ENCODE measurements at places on chromosomes 1 and 21.

DNA sequence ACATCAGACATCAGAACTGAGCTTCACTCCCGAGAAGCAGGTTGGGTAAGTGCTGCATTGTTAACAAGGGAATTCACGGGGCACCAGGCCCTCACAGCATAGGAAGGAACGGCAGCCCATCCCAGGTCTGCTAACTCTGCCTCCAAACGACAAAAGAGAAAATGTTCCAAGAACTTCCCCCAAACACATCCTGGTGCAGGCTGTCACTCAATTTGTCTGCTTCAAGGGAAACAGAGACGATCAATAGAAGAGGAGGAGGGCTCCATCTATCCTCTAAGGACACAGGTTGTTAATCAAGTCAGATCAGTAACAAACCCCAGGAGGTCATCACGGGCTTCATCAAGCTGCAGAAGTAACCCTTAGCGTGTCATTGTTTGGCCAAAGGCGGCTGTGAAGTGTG, 3.5 kb upstream of the TSPEAR start:
- no peak for DNase-seq

- peak; percentile 7 for DNase-seq
These were observed 167.5 kb downstream of the ZNF281 start for GRCh38 chr1:200242110-200243041.

GRCh38 chr21:46509741-46510502, 51.2 kb downstream of the DIP2A start:
- DNase-seq: peak; percentile 50

GRCh38 chr21:41801321-41802197, 34.7 kb upstream of the RIPK4 start:
- DNase-seq: no peak

DNA sequence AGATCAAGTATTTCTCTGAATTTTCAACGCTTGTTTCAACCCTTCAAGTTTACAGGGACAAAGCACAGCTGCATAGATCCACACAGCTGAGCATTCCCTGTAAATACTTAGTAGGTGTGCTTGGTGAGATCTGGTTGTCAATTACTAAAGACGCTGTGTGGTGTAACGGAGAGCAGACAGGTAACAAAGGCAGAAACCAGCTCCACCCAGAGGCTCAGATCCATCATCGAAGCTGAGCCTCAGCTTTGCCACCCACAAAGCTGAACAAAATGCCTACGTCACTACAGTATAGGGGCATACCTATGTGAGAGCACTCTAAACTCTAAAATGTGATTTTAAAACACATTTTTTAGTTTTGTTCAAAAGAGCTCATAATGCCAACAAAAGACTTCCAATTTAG, 38.7 kb downstream of the PACC1 start:
- DNase-seq: no peak

- peak; percentile 62 for DNase-seq
These were observed 40.6 kb upstream of the CLIC4 start for GRCh38 chr1:24704411-24705259.

DNA sequence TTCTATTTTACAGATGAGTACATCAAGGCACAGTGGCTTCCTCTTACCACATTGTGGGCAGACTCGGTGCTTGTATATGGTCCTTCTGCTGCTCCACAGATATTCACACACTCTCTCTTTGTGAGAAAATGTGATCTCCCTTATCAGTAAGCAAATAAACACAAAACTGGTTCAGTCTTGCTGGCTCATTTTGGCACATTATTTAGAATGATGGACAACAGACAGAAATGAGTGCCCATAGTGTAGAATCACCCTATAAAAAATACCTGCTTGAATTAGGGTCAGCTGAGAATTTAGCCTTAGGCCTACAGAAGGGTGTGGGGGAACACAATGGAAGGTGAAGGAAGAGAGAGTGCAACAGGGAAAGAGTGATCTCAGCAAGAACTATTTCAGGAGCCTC, 423.1 kb downstream of the HLX start:
- no peak for DNase-seq

DNA sequence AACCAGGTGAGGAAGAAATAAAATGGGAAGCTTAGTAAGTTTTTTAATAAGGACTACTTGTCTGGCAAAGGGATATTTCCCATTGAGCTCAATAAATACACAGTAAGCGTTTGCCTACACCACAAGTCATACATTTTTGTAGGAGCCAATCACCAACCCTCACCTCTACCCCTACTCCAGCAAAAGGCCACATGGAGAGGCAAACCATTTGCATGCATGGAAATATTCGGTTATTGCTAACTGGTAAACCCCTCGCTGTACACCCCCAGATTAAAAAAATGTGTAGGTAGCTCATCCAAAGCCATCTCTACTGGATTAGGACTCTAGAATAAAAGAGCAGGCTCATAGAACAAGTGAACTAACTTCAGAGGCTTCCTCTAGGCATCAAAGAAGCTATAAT, 21.1 kb downstream of the PDPN start:
- no peak for DNase-seq

- no peak for DNase-seq
These were observed 30.4 kb downstream of the PBX1 start for GRCh38 chr1:164589408-164589807.

GRCh38 chr1:229213797-229214196, 57.1 kb upstream of the RAB4A start:
- DNase-seq: no peak

- DNase-seq: peak; percentile 67
These were observed 202.7 kb downstream of the BACH1 start for GRCh38 chr21:29501451-29501850.

- DNase-seq: no peak
These were observed 741 bp downstream of the DUSP10 start for GRCh38 chr1:221740993-221741702.

DNA sequence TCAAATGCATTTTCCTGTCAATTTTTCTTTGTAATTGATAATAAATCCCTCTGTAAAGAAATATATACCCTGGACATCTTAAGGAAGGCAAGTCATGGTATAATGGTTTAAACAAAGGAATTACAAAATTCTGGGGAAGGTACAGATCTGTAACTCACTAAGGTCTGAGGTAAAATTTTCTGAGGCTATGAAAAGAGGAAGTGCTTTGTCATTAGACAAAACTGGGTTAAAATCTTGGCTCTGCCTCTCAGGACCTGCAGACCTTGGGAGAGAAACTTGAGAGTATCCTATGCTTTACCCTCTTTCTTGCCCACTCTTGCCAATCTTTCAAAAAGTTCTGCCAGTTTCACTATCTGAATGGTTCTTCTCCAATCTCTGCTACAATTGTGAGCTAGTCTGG, 26.8 kb upstream of the BEND5 start:
- no peak for DNase-seq

DNA sequence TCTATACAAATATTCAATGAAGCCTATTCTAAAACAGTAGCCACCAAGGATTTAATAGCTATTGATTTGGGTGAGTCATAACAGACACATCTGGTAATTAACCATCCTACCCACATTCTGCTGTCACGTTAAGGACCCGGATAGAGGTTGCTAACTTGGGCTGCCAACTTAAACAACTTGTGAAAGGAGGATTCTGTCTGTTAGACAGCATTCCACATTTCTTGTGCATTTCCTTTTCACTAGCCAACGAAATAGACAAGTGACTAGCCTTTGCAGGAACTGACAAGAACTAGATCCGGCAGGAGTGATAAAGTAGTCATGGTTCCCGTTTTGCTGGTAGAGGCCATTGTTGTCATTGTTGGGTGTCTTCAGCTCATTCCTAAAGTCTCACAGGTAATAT, 9.5 kb downstream of the DSCAM start:
- DNase-seq: no peak

- peak; percentile 55 for DNase-seq
These were observed 93.1 kb upstream of the HAO2 start for GRCh38 chr1:119275145-119276134.

DNA sequence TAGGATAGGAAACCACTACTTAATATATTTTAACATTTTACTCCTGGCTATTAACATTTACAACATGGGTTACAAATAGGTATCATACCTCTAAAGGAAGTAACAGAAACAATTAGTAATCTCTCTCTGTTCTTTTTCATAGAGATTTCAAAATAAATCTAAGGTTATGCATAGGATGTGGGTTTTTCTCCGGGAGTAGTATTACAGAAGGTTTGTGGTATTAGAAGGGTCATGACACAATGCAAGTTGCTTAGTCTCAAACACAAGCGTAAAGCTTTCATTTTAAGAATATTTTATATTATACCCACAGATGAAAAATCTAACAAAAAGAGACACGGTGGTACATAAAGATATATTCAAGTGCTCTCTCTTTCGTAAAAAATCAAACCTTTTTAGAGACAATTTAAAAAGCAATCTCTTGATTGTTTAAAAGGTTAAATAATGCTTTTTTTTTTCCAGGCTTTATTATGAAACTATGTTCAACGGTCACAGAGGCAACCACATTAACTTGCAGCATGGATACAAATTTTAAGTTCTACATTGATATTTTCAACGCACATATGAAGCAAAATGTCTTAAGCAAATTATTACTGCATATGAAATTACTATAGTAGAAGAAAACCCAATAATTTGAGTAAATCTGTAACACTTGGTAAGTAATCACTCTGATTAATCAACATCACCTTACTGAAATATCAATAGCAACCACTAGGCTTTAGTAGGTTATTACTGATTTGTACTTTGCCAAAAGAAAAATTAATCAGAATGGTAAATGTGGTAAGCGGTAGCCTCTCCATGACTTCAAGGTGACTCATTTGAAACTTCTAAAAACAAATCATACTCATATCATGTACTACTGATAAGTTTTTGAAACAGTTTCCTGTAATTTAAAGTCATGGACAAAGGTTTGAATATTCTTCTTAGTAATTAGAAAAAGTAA, 97.4 kb upstream of the GFI1 start:
- peak; percentile 62 for DNase-seq

DNA sequence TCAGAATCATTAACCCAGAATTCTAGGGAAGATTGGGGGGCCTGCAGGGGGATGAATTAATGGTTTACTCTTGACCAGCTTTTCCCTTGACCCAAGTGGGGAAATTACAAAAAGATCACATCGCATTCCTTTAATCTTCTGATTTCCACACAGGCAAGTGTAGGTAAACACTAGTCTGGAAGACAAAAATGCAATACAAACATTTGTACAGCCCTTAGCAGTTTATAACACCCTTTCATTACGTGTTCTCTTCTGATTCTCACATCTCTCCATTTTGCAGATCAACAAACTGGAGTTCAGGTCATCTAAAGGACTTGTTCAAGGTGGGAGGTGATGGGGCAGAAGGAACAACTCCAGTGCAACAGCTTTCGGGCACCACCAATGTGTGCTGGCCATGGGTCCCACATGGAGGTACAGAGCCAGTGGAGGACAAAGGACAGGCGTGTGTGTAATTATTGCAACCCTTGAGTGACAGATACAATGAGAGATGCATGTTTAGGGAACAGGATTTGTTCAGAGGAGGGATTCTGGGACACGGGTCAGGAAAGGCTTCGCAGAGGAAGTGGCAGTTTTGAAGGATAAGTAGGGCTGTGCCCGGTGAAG, 20.4 kb downstream of the ATF3 start:
- no peak for DNase-seq

- DNase-seq: no peak
These were observed 17.5 kb downstream of the FBXO42 start for GRCh38 chr1:16334655-16335340.

- no peak for DNase-seq
These were observed 12.3 kb upstream of the ADAM30 start for GRCh38 chr1:119908661-119909060.

DNA sequence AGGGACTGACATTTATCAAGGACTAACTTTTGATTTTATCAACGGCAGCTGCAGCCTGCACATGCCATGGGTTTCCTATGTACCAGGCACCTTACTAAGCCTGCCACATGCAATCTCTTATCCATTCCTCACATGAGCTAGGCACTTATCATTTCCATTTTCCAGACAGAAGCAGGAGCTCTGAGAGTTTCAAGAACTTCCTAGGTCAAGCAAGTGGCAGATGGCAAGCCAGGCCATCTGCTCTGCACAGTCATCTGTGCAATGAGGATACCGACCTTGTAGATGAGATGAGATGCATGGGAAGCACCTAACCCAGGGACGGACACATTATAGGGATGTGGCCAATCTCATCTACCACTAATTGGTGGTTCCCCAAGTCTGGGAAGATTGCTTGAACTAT, 339.4 kb upstream of the USP24 start:
- no peak for DNase-seq

- DNase-seq: no peak
These were observed 44.1 kb upstream of the RGS21 start for GRCh38 chr1:192272732-192273131.

GRCh38 chr21:35426897-35427296, 377.8 kb upstream of the RUNX1 start:
- no peak for DNase-seq

- DNase-seq: peak; percentile 64
These were observed 17.1 kb upstream of the TMEM9 start for GRCh38 chr1:201171063-201172036.

- DNase-seq: peak; percentile 79
These were observed 69.6 kb downstream of the DUSP10 start for GRCh38 chr1:221672239-221672645.

GRCh38 chr1:222441066-222441465, 106.8 kb downstream of the HHIPL2 start:
- no peak for DNase-seq

DNA sequence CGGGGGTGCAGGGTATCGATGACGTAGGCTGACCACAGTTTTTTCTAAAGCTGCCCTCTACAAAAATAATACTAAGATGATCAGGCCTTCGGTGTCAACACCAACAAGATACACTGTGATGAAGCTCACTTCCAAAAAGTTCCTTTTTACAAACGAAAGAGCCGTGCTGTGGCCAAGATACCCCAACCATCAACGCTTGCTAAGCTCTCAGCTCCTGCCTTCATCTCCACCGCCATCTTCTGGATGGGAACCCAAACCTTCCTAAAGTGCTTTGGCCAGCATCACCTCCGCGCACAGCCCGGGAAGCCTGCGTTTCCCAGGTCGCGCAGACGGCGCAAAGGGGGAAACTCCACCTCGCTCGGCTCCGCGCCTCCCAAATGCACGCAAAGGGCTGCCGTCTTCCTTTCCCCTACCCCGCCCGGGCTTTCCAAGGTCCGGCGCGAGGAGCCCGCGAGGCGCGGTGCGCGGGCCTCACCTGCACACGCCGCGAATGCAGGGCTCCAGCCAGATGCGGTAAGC, 541 bp downstream of the USP48 start:
- DNase-seq: peak; percentile 26

- no peak for DNase-seq
These were observed 15.0 kb upstream of the ZMYM6 start for GRCh38 chr1:35046730-35047129.

GRCh38 chr1:161933592-161934588, 89.8 kb downstream of the OLFML2B start:
- no peak for DNase-seq
